ENCODE measurements at places on chromosomes 6 and 20.

DNA sequence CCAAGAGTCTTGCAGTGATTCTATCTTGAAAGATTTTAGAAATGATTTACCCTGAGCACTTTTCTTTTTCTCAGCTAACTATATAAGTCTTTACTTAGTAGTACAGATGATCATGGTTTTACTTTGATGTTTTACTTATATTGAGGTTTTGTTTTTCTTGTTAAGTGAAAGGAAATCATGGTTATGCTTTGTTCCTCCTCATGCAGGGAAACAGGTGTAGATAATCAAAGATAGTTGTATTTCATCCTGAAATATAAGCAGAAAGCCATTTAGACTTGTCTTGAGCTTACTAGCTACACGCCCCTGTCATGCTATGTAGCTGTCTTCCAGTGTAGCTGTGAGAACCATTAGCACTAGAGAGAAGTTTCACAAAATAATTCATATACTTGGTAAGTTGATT lies 113.9 kb downstream of the HIVEP1 start:
- DNase-seq: no peak

DNA sequence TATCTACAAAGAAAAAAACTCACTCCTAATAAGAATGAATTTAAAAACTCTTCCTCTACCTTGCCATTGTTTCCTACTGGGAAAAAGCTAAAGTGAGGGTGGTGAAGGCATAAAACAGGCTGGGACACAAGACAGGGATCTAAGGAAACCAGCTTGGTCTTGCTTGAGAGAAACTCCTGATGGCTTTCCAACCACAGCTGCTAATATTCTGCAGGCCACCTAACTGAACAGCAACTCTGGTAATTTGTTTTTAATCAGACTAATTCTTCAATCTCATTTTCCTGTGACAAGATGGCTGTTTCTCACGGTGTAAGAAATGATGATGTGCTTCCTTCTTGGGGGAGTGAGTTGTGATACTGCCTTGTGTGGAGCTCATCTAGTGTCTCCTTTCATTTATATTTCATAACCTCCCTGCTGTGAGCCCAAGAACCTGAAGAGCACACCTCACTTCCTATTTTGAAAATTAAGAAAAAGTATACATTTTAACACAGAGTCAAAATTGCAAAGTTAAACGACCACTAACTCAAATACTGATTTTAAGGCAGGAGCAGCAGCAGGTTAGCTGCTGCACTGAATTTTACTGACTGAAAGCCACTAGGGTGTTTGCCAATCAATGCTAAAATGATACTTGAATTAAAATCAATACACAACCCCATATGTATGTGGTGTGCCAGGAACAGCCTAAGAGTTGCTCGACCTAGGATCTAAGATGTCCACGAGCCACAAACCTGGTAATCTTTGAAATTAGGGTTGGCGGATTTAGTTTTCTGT lies 58.0 kb downstream of the BACH2 start:
- DNase-seq: no peak

- DNase-seq: no peak
Measured at GRCh38 chr6:83265384-83265783, 72.2 kb downstream of the RWDD2A start.

- DNase-seq: peak; percentile 46
Measured at GRCh38 chr6:89145091-89145955, 532 bp upstream of the PM20D2 start.

GRCh38 chr6:13677878-13678254 lies 33.8 kb downstream of the RANBP9 start:
- no peak for DNase-seq

DNA sequence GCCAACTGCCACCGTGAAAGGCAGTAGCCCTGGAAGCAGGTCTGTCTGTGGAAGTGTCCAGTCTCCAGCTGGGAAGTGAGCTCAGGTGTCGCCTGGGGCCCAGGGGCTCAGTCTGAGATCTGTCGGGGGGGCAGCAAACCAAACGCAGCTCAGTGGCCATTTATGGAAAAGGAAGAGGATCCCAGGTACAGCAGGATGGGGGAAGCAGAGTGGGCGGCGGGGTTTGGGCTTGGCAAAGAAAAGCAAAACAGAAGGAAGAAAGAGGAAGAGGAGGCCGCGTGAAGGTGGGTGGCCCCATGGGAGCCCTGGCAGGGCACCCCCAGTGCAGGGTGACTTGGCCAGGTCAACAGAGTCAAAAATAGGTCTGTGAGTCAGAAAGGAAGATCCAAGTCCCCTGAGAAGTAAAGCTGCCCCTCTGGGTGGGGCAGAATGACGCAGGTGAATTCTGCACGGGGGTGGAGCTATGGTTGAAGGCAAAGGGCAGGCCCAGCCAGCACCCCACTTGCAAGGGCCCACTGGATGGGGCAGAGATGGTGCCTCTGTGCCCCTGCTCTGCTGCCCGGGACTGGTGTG lies 5.3 kb downstream of the PXDC1 start:
- no peak for DNase-seq

DNA sequence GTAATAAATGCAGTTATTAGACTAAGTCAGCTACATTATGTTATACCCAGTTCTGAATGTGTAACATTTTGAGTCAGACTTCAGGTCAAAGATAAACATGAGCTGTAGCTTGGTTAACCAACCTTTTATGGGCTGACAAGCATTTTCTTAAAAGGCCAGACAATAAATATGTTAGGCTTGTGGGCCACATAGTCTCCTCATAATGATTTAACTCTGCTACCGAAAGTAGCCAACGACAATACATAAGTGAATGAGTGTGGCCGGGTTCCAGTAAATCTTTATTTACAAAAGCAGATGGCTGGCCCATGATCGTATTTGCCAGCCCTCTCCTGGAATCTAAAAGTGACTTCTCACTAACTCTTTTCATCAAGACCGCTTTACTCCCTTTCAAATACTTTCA lies 49.9 kb downstream of the ATG5 start:
- DNase-seq: no peak

GRCh38 chr6:72963946-72964345 lies 261.4 kb downstream of the KHDC1L start:
- DNase-seq: no peak

DNA sequence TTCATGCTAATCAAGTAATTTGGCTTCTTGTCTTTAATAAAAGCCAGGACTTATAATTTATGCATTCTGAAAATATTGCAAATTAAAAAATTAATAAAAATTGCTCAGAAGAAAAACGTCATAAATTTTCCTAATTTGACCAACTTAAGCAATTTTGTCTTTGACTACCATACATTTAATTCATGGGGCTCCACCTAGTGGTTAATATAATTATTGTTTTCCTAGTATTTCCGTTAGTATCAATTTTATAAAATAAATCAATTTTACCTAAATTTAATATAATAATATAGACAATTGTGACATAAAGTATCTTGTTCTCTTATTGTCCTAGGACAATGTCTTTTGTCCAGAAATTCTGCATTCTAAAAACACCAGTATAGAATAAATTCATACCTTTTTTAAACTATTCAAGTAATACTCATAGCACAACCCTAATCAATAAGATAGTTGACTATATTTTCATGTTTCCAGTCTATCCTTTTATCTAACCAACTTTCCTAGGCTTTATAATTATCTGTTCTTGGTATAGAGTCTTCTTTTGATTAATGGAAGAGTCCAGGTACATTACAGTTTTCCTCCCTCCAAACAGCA lies 319.9 kb downstream of the TRDN start:
- no peak for DNase-seq

DNA sequence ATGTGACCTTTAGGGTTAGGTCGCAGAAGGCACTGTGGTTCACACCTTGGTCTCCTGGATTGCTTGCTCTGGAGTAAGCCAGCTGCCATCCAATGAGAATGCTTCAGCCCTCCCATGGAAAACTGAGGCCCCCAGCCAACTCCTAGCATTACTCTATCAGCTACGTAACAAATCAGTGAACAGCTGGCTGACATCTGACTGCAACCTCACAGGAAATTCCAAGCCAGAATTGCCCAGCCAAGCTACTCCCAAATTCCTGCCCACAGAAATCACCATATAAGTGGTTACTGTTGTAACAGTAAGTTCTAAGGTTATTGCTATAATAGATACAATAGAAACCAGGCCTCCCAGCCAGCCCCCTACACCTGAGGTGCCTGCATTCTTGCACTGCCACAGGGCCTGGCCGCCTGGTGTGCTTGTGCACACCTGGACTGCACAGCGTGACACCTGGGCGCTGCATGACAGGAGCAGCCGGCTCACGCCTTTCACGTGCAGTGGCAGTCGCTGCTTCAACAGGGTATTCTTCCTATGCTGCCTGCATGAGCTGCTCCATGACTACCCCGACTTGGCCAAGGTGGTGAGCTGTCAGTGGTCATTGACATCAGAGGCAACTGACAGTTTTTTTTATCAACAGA lies 429.7 kb upstream of the RUNX2 start:
- DNase-seq: no peak

- DNase-seq: peak; percentile 85
Measured at GRCh38 chr6:122789182-122790027, at the start of gene SMPDL3A. Gene SMPDL3A, plus strand, starts transcription at chr6:122789258. Its CDS starts 89 bp downstream, at chr6:122789347.

GRCh38 chr6:43242908-43243663 lies at the start of gene TTBK1:
Gene TTBK1, plus strand, starts transcription at chr6:43243481. Its CDS starts 3,180 bp downstream, at chr6:43246661.
- DNase-seq: no peak

DNA sequence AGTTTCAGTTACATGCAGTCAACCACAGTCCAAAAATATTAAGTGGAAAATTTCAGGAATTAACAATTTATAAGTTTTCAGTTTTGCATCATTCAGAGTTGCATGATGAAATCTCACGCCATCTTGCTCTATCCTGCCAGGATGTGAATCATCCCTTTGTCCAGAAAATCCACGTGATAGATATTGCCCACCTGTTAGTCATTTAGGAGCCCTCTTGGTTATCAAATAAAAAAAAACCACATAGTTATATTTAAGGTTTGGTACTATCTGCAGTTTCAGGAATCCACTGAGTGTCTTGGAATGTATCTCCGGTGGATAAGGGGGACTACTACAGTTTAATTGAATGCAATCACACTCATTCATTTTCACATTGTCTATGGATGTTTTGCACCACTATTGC lies 1249.0 kb upstream of the CITED2 start:
- DNase-seq: no peak

DNA sequence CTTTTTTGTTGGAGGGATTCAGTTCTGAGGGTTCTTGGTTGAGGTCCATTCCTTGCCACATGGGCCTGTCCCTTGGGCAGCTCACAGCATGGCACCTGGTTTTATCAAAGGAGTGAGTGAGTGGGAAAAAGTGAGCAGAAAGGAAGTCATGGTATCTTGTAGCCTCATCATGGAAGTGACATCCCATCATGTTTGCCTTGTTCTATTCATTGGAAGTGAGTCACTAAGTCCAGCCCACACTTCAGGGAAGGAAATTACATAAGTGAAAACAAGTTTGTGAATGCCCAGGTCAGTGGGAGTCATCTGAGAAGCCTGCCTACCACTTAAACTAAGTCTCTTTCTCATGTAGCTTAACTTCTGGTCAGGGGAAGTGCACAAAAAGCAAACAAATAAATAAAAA lies 32.8 kb upstream of the ZNFX1 start:
- DNase-seq: no peak

DNA sequence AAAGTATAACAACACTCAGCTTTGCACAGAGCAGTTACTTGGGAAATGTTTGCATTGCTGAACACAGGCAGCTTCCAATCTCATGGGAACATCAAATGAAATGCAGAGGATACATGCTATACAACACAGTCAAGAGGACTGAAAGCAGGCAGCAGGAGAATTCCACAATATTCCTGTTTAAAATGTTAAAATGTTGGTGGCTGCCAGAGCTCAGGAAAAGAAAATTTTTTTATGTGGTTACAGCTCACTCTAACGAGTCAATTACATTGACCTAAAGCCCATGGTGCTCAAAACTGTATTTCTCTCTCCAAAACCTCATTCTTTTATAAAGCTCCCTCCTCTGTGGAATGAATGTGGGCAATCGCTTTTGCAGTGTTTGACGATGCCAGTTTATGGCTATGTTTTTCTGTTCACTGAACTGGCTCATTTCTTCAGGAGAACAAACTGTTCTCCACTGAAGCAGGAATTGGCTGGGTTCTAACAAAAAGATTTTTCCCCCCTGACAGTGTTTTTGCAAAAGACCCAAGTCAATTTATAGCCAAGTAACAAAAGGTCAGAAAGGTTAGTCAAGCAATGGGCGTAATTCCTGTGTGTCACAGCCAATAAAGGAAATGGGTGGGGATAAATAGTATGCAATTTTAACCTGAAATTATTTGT lies 69.0 kb downstream of the ZHX3 start:
- DNase-seq: no peak

DNA sequence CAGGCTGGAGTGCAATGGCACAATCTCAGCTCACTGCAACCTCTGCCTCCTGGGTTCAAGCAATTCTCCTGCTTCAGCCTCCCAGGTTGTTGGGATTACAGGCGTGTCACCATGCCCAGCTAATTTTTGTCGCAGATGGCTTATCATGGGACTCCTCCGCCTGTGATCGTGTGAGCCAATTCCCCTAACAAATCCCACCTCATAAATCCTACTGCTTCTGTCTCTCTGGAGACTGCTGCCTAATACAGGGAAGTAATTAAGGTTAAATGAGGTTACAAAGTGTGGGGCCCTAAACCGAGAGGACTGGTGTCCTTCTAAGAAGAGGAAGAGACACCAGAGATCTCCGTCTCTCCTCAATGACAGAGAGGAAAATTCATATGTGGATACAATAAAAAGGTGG lies 52.0 kb downstream of the TRPC4AP start:
- no peak for DNase-seq

GRCh38 chr20:17044891-17045290 lies 181.9 kb upstream of the PCSK2 start:
- DNase-seq: no peak

GRCh38 chr6:52994839-52995088 lies 320 bp downstream of the GSTA4 start:
- DNase-seq: peak; percentile 77

DNA sequence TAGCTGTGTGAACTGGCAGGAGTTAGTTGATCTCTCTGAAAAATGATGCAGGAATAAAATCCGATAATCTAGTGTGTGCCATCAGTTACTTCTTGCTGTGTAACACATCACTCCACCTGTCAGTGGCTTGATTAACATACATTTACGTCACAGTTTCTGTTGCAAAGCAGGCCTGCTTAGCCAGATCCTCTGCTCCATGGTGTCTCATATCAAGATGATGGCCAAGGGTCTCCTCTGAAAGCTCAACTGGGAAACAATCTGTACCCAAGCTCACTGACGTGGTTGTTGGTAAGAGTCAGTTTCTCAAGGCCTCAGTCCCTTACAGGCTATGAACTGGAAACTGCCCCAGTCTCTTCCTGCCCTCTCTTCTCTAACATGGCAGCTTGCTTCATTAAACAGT lies 51.8 kb downstream of the FOXA2 start:
- no peak for DNase-seq

DNA sequence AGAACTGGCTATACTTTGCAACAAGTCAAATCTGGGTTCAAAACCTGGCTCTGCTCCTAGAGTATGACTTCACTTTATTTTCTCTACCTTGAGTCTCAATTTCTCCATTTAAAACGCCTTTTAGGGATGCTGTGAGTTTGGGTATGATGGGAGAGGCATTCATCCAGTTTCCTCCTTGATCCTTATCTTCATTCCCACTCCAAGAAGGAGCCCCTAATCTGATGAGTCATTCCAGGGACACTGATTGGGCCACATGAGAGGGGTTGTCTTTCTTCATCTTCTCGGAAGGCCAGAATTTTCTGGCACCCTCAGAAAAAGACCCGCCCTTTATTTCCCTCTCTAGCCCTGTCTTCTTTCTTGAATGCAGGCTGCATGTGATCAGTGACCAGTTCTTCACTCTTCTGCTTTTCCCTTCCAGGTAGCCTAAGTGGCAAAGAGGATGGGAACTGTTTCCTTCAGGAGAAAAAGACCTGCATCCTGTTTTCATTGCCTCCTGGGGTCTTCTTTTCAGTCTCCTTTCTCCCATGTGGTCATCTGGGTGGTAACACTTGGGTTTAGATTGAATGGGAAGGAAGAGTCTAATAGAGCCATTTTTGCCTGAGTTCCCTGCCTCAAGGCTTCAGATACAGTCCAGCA lies 32.1 kb upstream of the PNRC1 start:
- peak; percentile 16 for DNase-seq

GRCh38 chr6:112005013-112005371 lies 48.9 kb upstream of the CCN6 start:
- DNase-seq: no peak

Measured in H7 (cell line).